Pons (tissue), 1 donor: ENCODE measurements at places on chromosomes 1 and 21.

DNA sequence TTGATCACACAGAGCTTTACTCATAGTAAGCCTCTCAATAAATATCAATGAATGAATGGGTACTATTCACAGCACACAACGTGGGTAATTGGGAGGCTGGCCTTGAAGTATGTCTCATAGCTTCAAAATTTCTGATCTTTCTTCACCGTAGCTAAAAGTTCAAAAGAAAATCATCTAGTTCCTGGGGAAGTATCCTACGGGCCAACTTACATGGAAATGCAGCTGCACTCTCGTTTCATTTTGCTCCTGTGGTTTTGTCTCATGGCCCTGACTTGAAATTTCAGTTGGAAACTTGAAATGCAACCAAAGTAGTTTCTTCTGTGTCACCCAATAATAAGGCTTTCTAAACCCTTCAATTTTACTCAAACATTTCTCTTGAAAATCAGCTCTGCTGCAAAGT lies 76.1 kb upstream of the CNIH3 start:
- no peak for DNase-seq

DNA sequence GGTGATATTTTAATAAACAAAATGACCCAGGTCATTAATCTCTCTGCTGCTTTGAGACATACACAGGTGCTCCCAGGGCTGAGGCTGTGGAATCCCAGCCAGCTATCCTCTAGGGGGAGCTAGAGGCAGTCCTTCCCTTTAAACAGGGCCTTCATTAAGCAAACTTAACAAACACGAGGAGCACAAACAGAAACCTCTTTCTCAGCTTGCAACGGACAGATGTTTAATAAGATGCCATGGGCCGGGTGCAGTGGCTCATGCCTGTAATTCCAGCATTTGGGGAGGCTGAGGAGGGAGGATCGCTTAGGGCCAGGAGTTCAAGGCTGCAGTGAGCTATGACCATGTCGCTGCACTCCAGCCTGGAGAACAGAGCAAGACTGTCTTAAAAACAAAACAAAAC lies 106.7 kb downstream of the HIVEP3 start:
- DNase-seq = peak; percentile 78

GRCh38 chr1:87362834-87363426 lies 34.2 kb downstream of the LMO4 start:
- DNase-seq = no peak

GRCh38 chr1:198498881-198499280 lies 41.6 kb downstream of the ATP6V1G3 start:
- DNase-seq = no peak

DNA sequence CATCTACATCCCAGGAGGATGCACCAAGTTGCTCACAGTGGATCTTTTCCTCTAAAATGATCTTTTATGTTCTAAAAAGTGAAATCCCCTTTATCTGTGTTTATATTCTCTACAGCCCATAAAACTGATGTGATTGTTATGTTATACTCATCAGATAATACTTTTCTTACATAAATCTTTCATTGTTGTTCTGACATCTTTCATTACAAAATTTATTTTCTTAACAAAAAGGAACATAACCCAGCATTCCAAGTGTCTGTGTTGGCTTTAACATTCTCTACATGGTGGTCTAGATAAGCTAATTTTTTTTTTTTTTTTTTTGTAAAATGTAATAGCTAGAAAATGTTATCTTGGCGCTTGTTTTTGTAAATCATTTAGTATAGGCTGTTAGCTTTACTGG lies 8.3 kb upstream of the CACYBP start:
- DNase-seq = no peak

GRCh38 chr1:19903621-19904020 lies 19.8 kb downstream of the PLA2G2E start:
- no peak for DNase-seq

DNA sequence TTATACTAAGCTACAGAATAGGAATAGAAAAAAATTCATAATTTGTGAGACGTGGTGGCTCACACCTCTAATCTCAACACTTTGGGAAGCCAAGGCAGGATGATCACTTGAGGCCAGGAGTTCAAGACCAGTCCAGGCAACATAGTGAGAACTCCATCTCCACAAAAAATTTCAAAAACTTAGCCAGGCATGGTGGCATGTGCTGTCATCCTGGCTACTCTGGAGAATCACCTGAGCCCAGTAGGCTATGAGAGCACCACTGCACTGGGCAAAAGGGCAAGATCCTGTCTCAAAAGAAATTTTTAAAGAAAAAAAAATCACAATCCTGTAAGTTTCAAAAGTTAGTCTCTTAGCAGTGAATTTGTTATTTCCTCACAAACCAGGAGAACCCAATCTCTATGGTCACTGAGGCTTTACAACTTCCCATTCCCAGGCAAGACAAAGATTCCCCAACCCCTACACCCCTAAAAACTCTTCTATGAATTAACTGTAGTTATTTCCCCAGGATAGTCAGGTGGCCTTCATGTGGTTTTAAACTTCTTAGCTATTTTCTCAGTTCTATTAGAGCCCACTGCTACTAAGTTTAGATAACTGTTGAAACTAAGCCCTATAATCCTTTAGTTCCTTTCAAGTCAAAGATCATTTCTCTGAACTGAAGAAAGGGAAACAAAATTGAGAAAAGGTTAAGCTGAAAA lies 74.5 kb downstream of the FOXJ3 start:
- no peak for DNase-seq

GRCh38 chr1:149844101-149844500 lies 55.3 kb upstream of the BOLA1 start:
- no peak for DNase-seq

GRCh38 chr1:79791488-79792218 lies 785.1 kb upstream of the ADGRL4 start:
- DNase-seq = no peak

GRCh38 chr1:64539781-64540218 lies 69.9 kb downstream of the CACHD1 start:
- DNase-seq = no peak

DNA sequence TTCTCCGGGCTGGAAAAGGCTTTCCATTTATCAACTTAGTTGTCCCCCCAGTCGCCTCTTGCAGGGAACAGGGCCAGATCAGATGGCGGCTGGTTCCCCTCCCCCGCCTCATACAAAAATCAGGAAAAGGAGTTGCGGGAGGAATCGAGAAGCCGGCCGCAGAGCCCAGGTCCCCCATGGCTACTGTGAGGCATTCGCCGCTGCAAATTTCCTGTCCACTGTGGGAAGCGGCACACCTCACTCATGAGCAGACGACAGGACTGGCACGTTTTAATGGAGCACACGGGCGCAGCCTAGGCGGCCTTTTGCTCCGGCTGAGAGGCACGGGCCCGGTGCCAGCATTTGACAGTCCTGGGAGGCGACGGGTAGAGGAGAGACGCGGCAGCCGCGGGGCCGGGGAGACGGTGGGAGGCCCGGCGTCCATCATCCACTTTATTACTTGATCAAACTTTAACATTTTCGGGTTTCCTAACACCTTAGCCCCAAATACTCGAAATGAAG lies 1.1 kb downstream of the GNG4 start:
- no peak for DNase-seq

DNA sequence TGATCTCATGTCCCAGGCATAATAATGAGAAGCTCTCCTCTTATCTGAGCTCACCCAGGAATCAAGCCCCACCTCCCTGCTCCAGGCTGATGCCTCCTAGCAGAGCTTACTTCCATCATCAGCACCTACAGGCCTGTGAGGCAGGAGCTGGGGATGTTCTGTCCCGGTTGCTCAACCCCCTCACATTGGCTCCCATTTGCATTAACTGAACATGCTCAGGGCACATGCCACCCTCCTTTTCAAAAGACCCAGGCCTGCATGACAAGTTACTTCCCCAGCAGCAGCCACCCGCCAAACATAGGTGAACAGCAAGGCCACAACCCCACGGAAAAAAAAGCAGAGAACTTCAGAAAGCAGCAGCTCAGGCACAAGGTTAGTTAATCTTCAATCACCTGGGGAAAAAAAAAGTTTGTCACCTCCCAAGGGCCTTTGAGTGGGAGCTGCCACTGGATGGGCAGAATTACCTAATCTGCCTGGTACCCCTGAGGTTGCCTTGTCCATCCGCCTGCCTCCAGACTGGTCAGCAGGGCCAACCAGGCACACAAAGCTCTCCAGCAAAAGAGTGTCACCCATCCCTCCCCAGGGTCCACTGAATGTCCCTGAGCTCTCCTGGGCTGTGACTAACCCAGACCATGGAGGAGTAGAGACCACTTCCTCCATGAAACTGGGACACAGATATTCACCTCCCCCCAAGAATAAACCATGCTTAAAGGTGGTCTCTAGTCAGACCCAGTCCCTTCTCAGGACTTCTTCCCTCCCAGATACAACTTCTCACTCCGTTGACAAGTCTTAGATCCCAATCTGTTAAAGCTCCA lies 4.4 kb downstream of the KCNN3 start:
- DNase-seq = no peak

GRCh38 chr1:119226913-119227312 lies 86.5 kb upstream of the WARS2 start:
- DNase-seq = no peak

DNA sequence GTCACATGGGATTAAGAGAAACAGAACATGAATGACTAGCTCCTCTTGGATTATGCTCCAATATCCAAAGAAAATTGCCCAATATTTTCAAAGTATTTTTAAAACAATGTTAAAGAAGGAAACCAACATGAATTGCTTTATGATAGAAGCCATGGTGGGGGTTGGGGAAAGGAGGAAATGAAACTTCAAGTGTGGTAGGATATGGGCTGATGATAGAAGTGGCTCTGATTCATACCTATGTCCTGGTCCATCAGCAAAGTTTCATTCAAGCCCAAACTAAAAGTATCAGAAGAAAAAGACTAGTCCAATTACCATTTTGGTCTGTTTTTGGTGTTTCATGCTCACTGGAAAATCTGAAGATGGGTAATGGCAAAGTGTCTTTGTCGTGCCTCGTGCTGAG lies 104.2 kb upstream of the PROX1 start:
- no peak for DNase-seq

DNA sequence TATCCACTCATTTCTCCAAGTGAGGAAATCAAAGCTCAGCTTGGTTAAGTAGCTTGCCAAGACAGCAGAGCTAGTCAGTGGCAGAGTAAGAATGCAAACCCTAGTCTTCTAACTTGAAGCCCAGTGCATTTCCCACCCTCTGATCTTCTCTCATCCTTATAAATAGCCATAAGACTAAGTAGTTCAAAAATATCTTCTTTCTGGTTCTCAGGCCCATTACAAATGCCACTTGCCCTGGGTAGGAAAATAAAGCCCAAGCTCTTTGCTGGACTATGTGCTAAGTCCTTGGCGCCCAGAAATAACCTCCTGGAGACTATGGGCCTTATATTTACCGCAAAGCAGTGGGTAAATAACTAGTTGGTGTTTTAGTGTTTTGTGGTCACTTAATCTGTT lies 505.8 kb downstream of the PLPP3 start:
- DNase-seq = no peak

DNA sequence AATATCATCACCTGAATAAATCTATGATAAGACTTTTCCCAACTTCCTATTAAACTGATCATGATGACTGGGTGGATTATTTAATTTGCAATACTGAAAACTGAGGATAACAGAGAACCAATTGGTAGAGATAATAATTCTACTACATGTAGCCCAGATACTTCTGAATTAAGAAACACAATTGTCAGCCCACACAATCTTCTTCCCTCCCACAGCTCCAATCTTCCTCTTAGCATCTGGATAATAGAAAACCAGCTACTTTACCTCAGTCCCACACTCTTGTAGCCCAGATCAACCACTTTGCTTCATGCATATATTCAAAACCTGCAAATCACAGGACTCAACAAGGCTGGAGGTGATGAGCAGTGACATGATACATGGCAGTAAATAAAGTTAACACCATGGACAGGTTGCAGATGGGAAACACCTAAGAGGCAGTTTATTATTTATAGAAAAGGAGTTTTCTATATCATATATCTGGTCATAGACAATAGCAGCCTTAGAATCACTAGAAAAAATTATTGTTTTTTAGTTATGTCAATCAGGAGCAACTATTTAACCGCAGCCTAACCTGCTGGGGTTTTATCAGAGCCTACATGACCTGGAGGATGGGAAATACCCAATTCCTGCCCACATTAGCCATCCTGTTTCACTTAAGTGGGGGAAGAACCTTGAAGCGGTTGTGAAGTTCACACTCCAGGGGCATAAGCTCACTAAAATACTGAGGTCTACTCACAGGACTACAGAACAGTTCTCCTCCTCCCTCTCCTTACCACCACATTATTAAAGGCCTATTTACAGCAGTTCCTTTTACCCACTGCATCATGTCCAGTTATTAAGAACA lies 16.7 kb downstream of the FRRS1 start:
- DNase-seq = no peak

GRCh38 chr1:54850069-54850730 lies 36.8 kb downstream of the DHCR24 start:
- peak; percentile 82 for DNase-seq

GRCh38 chr21:35015435-35016024 lies 33.6 kb downstream of the RUNX1 start:
- no peak for DNase-seq

- DNase-seq = no peak
Measured at GRCh38 chr1:63119575-63120155, 202.7 kb upstream of the FOXD3 start.

DNA sequence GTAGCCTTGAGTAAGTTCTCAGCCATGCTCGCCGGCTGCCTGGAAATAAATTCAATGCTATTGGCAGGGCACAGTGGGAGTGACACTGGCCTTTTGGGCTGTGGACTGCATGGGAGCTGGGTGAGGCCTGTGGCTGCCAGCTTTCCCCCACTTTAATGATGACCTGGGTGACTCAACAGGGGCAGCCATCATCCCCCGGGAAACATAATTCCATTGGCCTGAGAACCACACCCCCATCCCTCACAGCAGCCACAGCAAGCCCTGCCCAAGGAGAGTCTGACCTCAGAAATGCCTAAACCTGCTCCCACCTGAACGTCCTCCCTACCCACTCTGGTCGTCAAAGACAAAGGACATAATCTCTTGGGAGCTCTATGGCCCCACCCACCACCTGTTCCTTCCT lies 384.0 kb downstream of the LTN1 start:
- no peak for DNase-seq

- peak; percentile 37 for DNase-seq
Measured at GRCh38 chr1:234944439-234945344, 183.9 kb downstream of the TOMM20 start.

DNA sequence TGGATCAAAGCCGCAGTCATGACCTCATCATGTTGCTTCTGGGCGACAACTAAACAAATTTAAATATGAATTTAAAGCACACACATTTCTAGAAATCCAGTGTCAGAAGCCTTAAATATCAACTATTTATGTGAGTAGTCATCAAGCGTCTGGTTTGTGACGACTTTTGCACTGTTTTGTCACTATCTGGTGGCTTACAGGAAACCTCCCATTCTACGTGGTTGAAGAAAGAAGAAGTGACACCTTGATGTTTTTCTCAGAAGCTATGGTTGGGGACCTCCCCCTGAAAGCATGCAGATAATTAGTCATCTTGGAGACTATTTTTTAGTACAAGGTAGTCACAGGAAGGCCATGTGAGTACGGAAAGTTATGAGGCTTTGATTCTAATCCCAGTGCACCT lies 58.5 kb downstream of the TENT5C start:
- no peak for DNase-seq

DNA sequence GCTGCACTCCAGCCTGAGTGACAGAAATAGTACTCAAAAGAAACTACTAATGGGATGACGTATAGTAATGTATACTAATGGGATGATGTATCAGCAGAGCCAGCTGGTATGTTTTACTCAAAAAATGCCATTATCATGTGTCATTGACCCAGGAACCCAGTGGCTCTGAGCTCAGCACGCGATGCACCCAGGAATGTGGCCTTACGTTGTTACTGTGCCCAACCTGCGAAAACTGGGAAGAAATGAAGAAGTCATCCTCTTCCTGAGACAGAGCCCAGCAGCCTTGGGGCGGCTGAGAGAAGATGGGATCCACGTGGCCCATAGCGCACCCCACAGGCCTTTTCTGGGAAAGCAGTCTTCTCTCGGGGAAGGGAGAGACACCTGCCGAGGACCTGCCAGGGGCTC lies 8.8 kb downstream of the UBE2J2 start:
- no peak for DNase-seq
